Right ventricle myocardium superior (tissue), 1 donor: ENCODE measurements at places on chromosomes 11 and 22. TPM values are rescaled to one million over a fixed set of nuclear protein-coding genes. Genes with fewer than 3 reads are reported as not detected.

The MMP10 gene
- not detected for total RNA-seq

The CCDC89 gene
- 0.97 TPM for total RNA-seq

The IFITM10 gene
- total RNA-seq: 1.1 TPM

The C11orf16 gene
- not detected for total RNA-seq
